NCI-H1105 (cell line): ENCODE measurements at places on chromosomes 6 and 20.

- no peak for DNase-seq
Measured at GRCh38 chr6:120774275-120774674, 560.0 kb downstream of the TBC1D32 start.

- DNase-seq = no peak
Measured at GRCh38 chr20:19317237-19318069, 105.0 kb downstream of the SLC24A3 start.

GRCh38 chr20:44810391-44811149 lies at the start of gene RIMS4:
Gene RIMS4, minus strand, starts transcription at chr20:44810546. Its CDS starts 275 bp downstream, at chr20:44810271.
- DNase-seq = peak; percentile 64

GRCh38 chr20:53302695-53303412 lies 290.8 kb downstream of the ZNF217 start:
- DNase-seq = no peak

DNA sequence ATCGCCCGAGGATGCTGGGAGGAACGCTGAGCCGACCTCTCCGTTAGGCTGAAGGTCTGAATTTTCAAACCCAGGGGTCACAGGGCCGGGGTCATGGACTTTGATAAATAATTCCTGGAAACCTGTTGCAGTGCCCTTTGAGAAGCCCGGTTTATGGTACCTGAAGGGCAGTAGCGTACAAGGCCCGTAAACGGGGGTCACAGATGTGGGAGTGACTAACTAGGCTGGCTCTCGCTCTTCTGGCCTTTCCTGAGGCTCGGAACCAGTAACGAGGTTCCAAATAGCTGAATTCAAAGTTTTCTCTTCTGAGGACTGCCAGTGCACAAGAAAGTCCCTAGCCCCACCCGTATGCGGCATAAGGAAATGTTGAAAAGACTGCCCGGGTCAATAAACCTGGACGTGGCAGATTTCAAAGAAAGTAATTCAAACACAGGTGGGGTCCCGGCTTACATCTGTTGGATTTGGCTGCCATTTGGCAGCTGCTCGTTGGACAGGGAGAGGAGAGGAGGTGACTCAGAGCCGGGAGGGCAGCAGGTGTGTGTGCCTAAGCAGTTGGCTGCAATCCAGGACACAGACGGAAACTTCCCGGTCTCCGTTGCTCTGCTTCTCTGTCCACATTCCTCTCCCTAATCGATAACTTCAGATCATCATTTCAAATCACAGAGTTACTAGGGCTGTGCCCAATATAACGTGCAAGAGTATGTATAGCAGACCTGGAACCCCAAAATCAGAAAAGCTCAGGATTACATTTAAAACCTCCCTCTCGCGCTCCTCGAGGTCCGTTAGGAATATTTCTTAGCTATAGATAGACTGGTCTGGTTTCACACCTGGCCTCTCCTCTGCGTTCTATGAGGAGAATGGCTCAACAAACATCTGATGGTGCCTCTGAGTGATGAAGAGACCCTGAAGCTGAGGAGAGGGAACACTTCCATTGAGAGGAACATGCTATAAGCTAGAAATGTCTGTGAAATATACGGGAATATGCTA lies 765 bp upstream of the GMDS start:
- DNase-seq = peak; percentile 92

- no peak for DNase-seq
Measured at GRCh38 chr6:169898788-169899480, 147.5 kb downstream of the ERMARD start.

DNA sequence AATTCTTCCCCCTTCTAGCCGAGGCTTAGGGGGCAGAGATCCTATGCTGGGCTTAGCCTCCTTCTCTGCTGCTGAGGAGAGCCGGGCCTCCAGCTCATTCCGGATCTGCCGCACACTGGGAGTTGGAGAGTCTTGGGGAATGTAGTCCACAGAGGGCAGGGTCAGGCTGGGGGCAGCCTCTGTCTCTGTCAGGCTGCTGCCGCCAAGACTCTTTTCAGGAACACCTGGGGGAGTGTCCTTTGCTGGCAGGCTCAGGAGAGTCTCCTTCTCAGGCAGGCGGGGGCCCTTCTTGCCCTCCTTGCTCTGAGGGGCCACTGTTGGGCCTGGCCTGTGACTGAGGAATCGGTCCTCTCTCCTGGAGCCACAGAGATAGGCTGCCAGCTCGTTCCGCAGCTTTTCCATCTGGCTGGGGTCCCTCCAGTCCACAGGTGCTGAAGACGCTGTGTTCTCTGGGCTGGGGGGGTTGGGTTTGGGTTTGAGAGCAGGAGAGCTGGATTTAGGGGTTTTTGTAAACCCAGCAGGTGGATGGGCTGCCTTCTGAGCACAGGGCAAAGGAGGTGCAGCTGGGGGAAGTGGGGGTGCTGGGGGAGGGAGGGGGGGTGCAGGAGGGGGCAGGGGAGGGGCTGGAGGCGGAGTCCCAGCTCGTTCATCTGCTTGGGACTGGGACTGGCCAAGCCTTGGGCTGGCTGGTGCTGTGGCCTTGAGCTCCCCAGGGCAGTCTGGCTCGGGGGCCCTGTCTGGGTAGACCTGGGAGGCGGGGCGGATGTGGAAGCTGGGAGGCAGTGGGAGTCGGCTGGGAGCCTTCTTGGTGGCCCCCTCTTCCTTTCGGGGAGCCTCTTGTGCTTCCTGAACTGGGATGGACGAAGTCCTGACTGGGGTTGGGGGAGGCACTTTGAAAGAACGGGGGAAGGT lies 36.1 kb downstream of the C6orf132 start:
- no peak for DNase-seq

DNA sequence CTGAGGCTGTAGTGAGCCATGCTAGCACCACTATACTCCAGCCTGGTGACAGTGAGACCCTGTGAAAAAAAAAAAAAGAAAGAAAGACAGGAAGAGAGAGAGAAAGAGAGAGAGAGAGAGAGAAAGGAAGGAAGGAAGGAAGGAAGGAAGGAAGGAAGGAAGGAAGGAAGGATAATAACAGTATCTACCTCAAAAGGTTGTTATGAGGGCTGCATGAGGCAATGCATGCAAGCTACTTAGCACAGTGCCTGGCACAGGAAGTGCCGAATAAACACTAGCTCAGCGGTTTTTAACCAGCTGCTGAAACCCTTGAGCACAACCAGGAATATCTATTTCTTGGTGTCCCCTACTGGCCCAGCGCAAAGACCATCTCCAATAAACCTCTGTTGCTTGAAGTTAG lies 62.3 kb upstream of the TBC1D7 start:
- no peak for DNase-seq

DNA sequence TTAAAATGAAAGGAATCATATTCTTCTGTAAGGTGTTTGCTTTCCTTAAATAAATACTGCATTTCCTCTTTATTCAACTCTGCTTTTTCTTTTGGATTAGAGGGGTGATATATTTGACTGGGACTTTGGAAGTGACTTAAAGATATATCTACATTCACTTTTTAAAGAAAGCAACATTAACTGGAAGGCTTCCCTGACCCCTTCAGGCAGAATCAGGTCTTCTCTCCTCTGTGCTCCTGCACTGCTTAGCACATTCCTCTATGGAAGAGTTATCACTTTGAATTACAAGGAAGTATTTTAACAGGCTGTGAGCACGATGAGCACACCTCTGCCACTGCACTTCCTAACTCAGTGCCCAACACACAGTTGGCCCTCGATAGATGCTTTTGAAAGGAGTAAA lies 59.2 kb upstream of the POU3F2 start:
- no peak for DNase-seq

GRCh38 chr20:52645822-52646221 lies 326.3 kb upstream of the TSHZ2 start:
- no peak for DNase-seq

GRCh38 chr20:54822386-54822785 lies 347.0 kb downstream of the DOK5 start:
- no peak for DNase-seq

DNA sequence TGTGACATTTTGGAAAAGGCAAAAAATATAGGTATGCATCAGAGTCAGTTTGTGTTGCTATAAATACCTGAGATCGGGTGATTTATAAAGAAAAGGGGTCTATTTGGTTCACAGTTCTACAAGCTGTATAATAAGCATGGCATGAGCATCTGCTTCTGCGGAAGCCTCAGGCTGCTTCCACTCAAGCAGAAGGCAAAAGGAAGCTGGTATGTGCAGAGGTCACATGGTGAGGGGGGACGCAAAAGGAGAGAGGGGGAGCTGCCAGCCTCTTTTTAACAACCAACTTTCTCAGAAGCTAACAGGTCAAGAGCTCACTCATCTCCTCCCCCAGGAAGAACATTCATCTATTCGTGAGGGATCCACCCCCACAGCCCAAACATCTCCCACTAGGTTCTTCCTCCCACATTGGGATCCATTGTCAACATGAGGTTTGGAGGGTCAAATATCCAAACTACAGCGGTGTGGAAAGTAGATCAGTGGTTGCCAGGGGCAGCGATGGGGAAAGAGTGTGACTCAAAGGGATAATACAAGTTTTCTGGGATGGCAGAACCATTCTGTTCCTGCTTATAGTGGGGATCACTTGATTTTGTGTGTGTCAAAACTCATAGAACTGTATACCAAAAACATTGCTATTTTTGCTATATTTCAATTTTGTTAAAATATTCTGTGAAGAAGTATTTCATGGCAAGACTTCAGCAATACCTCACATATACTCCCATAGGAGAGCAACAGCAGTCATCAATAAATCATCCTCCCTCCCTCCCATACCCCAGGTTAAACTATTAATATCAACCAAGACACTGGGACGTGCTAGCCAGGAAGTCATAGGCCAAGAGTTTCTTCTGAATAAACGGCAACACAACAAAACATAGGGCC lies 9.9 kb upstream of the FAM50B start:
- DNase-seq = no peak

- DNase-seq = no peak
Measured at GRCh38 chr6:69813508-69813907, 16.7 kb upstream of the LMBRD1 start.

GRCh38 chr6:13079096-13079723 lies 249.1 kb downstream of the TBC1D7 start:
- DNase-seq = no peak

DNA sequence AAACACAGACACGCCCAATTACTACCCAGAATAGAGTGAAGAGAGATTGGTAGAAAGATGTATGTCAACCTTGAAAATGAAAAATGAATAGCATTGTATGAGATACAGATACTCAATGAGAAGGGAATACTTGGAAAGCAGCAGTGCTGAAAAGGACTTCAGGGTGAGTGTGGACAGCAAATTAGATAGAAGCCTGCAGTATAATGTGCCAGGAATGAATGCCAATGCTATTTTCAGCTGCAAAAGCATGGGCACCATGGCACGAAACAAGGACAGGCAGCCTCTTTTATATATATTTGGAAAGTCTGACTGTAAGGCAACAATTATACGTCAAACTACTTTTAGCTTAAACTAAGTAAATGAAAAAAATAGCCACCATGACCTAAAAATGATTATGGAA lies 118.2 kb downstream of the PTCHD4 start:
- DNase-seq = no peak

- DNase-seq = peak; percentile 15
Measured at GRCh38 chr6:45504947-45505346, 127.2 kb upstream of the SUPT3H start.
